Stimulated activated CD8-positive, alpha-beta memory T cell treated with anti-CD3 and anti-CD28 coated beads, Interleukin-4, amount 100 ng/mL, for 4 hours (primary cell): ENCODE measurements at places on chromosomes 16 and 17.

GRCh38 chr17:44518032-44518431 is 14.8 kb upstream of the GPATCH8 start:
- no peak for DNase-seq

DNA sequence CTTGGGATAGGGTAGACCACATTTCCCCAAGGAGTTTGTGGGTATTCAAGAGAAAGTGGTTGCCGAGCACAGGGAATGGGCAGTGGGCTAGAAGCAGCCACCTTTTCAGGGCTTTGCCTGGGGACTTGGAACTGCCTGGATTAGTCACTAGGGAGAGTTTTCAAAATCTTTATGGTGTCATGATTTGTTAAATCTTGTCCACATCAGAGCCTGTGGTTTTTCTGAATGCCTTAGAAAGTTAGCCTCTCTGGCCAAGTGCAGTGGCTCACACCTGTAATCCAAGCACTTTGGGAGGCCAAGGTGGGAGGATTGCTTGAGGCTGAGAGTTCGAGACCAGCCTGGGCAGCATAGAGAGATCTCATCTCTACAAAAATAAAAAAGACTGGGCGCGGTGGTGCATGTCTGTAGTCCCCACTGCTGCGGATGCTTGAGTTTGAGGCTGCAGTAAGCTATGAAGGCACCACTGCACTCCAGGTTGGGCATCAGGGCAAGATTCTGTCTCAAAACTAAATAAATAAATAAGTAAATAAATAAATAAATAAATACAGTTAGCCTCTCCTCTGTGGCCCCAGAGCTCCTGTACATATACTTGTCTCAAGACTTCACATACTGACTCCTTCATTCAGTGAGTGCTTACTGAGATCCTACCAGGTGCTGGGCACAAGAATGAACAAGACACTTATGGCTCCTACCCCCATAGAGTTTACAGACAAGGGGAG is 76.3 kb upstream of the HNF1B start:
- DNase-seq: no peak

GRCh38 chr17:62110923-62111484 is 45.9 kb upstream of the MED13 start:
- DNase-seq: no peak

DNA sequence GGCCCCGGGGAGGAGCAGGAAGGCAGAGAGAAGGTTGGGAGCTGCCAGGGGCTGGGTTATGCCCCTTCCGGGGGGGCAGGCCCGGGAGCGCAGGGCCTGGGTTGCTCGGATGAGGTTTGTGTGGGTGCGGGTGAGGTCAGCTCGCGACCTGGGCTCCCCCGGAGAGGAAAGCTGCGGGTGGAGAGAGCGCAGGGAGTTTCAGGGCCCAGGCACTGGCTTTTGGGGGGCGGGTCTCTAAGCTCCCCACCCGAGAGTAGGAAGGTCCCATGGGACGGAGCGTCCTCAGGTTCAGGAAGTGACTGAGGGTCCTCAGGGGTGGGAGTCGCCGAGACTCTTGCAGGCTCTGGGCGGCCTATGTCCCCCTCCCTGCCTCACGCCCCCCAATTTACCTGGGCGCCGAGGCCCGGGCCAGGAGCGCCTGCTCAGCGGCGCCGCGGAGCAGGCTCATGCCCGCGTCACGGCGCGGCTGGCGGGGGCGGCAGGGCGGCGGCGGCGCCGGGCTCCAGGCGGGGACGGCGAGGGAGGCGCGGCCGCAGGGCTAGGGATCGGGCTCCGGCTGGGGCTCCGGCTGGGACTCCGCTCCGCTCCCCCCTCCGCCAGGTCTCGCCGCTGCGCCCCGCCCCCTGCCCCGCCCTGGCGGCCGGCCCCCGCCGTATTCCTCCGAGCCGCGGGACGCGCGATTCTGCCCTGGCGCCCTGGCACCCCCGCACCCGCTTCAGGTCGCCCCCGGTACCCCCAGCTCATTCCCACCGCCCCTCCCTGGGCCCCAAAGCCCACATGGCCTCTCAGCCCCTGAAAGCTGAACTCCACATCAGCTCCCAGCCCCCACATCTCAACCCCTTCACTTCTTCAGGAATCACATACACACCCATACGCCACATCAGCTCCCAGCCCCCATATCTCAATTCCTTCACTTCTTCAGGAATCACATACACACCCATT is at the start of gene DOK4:
Gene DOK4 (minus strand): TSS at position 578 of the 942 bp plus-strand sequence. CDS start 6,986 bp downstream, outside the sequence.
- DNase-seq: peak; percentile 63

GRCh38 chr17:44543905-44544523 is 13.3 kb upstream of the FZD2 start:
- DNase-seq: no peak

GRCh38 chr17:74917430-74917829 is 5.6 kb downstream of the USH1G start:
- DNase-seq: no peak

DNA sequence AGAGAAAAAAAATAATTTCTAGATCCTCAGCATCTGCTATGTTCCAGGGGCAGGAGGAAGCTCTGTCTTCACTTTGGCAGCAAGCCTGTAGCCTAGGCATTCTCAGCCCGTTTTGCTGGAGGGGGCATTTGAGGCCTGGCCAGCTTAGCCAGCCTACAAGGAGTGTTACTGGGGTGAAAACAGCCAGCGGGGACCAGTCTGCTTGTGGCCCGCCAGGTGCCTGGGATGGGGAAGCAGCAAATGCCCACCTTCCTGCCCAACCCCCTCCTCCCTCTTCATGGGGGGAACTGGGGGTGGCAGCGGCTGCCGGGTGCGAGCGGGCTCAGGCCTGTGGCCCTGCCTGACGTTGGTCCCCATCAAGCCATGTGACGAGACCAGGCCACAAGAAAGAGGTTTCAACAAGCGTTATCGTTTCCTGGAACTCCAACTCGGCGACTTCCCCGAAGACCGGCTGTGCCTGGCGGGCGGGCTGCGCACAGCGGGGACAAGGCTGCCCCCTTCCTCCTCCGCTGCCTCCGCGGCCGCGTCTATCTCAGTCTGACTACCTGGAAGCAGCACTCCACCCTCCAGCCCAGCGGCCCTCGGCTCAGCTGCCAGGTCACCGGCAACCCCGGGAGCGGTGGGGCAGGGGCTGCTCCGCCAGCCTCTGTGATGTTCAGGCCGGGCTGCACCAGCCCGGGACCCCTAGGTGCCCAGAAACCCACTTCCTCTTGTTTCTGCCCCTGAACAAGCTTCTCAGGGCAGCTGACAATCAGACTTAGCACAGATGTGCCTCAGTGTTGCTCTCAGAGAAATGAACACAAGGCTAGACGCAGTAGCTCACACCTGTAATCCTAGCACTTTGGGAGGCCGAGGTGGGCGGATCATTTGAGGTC is 22.9 kb downstream of the SOCS1 start:
- DNase-seq: peak; percentile 74
